Activated naive CD4-positive, alpha-beta T cell treated with anti-CD3 and anti-CD28 coated beads, Interleukin-2, amount 50 U/mL, for 16 hours (primary cell): ENCODE measurements at places on chromosomes 7 and 10.

DNA sequence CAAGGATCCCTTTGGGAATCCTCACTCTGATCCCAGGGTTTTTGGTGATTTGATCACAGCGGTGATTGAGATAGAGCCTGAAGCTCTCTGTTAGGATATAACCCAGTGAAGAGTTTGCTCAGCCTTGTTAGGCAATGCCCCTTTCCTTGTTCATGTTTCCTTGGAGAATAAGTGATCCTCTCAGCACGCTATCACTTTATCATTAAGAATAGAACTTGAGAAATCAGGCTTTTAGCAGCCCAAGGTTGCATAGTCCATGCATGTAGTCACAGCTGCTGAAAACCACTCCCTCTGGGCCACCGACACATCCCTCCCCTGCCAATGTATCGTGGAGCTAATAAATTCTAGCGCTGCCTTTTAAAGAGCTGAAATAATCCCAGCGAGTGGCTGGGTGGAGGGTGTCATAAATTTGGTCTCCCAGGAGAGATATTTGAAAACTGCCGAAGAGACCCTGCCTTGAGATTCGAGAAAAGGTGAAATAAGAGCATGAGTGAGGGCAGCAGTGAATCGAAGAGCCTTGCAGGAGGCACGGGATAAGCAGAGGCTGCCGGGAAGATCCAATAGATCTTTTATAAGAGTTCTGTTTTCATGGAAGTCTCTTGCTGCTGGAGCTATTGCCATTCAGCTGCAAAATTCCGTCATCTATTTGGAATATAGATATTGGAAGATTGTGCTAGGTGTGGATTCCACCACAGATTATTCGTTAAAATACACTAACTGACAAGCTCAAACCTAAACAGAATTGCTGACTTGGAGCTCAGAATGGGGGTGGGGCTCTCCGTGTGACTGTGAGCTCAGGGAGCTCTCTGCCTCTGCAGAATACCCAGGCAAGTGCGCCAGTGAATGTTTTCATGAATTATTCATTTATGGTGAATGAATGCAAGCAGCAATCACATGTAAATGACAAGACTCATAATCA is 249.8 kb downstream of the TRIL start:
- no peak for DNase-seq

DNA sequence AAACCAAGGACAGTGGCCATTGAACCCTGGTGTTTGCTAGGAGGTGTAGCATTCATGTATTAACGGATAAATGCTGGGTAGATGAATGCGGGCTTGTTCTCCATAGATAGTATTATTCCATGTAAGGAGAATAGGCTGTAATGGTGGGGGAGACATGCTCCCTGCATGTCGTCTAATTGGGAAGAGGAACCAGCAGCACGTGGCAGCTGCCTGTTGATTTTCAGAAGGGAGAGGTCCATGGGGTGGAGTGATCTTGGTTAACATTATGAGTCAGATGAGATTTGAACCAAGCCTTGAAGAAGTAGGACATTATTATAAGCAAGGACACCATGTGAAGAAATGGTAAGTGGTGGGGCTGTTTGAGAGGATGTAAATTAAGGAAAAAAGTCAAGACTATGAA is 112.5 kb downstream of the WNT2 start:
- DNase-seq: no peak

GRCh38 chr7:79965946-79966345 is 168.7 kb upstream of the GNAI1 start:
- DNase-seq: no peak

GRCh38 chr10:12214093-12214492 is 18.1 kb downstream of the CDC123 start:
- DNase-seq: no peak

DNA sequence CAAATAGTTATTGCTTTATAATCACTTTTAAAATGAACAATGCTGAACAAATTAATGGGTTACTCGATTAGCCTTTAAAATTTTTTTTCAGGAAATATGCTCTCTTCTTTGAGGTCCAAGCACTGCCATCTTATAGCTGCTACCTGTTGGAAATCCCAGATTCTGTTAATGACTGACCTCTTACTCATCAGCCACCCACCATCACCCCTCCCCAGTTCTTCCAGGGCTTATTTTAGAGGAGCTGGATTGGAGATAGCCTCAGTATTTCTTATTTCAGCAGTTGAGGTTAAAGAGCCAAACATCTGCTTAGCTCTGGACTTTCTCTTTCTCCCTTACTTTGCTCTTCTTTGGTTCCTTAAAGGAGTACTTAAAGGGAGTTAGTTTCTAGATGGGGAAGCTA is 420.0 kb downstream of the EXOC4 start:
- no peak for DNase-seq

DNA sequence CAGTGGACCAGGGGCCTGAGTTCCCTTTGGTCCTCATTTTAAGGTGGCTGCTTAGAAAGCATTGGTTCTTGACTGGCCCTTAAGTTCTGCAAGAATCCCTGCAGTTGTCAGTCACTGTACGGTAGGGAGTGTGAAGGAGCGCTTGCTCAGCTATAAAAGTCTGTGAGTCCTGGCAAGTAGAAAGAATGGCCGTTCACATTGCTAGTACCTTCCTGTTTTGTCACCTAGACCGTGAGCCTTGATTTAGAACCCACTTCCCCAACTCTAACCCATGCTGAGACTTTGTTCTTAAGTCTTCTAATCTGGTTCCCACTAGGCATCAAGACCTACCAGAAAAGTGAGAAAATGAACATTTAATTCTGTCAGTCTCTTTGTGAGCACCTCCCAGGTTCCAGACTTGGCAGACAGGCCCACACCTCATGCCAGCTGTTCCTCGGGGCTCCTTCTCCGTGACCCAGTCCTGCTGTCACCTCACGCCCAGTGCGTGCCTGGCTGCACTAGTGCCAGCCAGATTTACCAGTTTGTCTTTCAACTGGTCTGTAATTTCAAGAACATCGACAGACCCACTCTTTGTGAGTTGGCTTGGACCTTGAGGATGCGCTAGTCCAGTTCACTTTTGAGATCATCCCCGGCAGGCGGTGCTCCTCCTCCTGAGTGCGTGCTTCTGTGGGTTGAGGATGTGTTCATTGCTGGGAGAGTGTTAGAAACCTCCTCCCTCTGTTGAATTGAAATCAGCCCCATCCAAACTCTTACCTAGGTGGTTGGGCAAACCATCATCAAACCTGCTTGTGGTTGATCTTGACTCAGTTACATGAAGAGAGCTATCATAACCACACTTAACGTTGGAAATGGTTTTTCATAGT is 78.5 kb downstream of the SHH start:
- DNase-seq: no peak

DNA sequence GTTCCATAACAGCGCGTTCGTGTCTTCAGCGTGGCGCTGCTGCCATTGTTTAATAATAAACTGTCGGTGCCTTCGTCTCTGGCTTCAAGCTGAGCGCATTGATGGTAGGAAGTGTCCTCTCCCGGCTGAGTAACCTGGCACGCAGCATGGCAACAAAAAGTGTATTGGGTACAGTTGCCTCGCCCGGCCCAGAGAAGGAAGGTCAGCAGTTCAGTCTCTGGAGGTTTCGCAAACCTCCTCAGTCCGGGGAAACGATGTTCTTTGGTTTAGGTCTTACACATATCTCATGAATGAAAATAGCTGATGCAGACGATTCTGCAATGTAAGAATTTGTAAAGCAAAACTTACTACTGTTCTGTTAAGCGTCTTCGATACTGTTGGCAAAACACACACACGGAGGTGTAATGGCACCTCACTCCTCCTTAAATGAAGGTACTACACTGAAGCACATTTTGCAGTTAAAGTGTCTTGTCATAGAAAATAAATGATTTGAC is 739 bp upstream of the CCDC186 start:
- no peak for DNase-seq

DNA sequence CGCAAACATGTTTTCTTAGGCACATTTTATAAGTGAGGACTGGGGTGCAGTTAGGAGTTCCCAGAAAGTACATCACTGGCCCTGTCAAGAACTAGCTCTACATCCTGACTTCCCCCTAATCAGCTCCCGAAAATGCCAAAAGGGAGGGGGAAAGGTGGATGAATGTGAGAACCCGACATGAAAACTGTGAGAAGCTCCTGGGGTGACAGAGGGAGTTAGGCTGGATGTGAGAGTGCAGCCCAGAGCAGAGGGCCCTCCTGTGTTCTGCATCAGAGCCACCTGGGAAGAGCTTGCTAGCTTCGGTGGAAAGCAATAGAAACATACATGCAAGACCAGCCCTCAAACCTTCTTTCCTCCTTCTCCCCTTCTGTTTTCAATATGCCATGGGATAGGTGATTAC is 30.5 kb upstream of the SEM1 start:
- DNase-seq: no peak

GRCh38 chr7:98209166-98209920 is 1.9 kb upstream of the BHLHA15 start:
- no peak for DNase-seq

DNA sequence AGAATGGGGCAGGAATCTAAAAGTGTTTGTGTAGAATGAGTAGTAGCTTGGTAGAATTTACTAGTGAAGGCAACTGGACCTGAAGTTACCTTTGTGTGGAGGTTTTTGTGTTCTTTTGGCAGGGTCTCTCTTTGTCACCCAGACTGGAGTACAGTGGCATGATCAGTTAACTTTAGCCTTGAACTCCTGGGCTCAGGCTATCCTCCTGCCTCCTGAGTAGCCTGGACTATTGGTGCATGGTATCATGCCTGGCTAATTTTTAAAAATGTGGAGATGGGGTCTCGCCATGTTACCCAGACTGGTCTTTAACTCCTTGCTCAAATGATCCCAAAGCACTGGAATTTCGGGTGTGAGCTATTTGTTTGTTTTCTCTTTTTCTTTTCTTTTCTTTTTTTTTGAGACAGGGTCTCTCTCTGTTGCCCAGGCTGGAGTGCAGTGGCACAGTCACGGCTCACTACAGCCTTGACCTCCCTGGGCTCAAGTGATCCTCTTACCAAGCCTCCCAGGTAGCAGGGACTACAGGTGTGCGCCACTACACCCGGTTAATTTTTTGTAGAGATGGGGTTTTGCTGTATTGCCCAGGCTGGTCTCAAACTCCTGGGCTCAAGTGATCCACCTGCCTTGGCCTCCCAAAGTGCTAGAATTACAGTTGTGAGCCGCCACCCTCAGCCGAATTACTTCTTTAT is 76.7 kb downstream of the MKLN1 start:
- DNase-seq: no peak

- no peak for DNase-seq
These were observed 25.1 kb downstream of the SLC25A40 start for GRCh38 chr7:87850836-87851593.

DNA sequence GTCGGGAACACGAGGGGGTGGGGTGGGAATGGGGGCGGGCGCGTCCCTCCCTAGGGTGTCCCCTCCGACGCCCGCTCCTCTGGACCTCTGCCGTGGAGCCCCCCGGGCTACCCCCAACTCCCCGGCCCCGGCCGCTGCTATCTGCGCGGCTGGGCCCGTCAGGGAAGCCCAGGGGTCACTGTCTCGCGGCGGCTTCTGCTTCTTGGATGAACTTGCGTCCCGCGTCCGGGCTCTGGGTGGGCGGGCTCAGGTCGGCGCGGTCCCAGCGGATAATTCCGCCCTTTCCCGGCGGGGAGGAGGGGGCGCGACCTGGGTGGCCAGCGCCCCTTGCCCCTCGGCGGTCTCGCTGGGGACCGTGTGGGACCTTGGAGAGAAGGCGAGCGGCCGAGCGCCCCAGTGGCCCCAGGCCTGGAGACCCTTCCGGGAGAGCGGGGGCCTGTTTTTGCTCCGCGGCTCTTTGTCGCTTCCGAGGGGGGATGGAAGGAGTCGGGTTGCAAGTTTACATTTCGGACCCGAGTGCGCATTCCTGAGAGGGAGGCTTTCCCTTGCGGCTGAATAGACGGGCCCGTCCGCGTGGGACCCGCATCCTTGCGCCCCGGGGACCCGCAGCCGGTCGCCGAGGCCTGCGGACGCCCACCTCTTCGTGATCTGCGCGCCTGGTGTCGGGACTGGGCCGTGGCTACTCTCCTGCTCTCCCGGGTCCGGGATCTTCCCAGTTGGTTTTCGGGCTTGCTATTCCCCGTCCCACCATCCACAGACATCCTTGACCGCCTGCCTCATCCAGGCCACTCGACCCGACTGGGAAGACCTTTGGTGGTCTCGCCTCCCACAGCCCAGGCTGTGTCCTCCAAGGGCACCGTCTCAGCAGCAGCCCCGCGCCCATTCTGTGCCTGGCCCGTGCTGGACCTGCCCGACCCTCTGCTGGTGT is 812 bp downstream of the DOCK1 start:
- DNase-seq: no peak

DNA sequence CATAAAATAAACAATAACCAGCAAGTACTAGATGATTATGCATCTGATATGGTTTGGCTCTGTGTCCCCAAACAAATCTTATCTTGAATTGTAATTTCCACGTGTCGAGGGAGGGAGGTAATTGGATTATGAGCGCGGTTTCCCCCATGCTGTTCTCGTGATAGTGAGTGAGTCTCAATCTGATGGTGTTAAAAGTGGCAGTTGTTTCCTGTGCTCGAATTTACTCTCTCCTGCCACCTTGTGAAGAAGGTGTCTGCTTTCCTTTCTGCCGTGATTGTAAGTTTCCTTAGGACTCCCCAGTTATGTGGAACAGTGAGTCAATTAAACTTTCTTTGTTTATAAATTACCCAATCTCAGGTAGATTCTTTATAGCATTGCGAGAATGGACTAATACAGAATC is 15.1 kb downstream of the CNTNAP2 start:
- no peak for DNase-seq

DNA sequence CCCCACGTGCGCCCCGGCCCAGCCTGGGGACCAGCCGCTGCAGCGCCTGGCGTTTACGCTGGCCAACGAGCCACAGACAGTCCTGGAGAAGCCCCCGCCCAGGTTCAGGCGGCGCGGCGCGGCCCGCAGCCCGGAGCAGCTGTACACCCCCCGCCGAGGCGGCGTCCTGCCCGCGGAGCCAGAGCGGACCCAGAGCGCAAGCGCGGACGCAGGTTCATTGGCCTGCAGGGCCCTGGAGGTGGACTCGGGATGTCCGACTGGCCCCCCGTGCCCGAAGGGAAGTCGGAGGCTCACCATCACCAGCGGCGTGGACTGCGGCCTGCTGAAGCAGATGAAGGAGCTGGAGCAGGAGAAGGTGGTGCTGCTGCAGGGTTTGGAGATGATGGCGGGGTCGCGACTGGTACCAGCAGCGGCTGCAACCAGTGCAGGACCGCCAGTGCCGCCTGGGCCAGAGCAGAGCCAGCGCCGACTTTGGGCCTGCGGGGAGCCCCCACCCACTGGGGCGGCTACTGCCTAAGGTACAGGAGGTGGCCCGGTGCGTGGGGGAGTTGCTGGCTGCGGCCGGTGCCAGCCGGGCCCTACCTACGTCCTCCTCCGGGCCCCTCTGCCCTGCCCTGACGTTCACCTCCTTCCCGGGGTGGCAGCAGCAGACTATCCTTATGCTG is 72.0 kb upstream of the KCTD7 start:
- DNase-seq: no peak

GRCh38 chr10:75180592-75180991 is 30.0 kb upstream of the VDAC2 start:
- no peak for DNase-seq

- DNase-seq: no peak
These were observed 93.0 kb downstream of the ARHGAP22 start for GRCh38 chr10:48511875-48512231.

GRCh38 chr7:148187471-148187870 is 403.1 kb upstream of the C7orf33 start:
- no peak for DNase-seq

GRCh38 chr10:69409176-69409495 is 7.6 kb downstream of the TACR2 start:
- DNase-seq: no peak

- no peak for DNase-seq
These were observed 750.7 kb downstream of the MAGI2 start for GRCh38 chr7:78702770-78703169.

GRCh38 chr10:49141541-49142332 is 7.9 kb upstream of the FAM170B start:
- no peak for DNase-seq
